ENCODE measurements at places on chromosomes 7 and 10. TPM values are rescaled to one million over a fixed set of nuclear protein-coding genes. Genes with fewer than 3 reads are reported as not detected.
A peak's percentile ranks its signal among the peaks of the same experiment; 100 is the strongest.

DNA sequence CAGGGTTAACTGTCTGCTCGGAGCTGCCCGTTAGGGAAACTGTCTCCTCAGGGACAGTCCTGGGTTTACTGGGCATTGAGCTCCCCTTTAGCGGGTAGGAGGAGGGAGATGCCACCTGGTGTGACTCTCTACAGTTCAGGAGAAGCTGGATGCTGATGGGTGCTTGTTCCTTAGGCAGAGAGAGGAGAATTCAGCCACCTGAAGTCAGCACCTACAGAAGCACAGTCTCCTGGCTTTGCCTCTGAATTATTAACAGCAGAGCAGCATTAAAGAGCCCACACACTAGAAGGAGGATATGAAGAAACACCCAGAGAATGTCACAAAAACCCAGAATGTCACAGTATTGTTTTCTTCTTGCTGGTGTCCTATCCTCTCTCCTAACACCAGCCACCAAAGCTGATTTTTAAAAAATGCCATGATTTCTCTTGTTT is 696 bp downstream of the GIMAP4 start:
- no peak for DNase-seq
- H3K27ac ChIP-seq = no peak overlapping the region
- no peaks in the 10 kb centered on the region for H3K36me3 ChIP-seq
- H3K4me3 ChIP-seq = no peak overlapping the region

DNA sequence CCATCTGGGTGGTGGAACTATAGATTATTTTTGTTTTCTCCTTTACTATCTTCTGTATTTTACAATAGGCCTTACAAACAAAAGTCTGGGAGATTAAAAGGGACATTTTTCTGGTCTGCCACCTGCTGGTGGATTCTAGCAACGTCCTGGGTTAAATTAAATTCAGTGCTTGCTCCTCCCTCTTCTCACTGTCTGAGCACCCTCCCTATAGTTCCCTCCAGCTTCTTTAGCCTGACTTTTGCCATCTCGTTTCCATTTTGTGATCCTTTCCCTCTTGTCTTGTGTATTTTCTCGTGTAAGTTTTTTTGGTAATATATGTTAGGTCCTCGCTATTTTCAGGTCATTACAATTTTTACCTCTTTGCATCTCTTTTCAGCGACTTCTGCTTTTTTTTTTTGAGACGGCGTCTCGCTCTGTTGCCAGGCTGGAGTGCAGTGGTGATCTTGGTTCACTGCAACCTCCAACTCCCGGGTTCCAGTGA is 16.1 kb downstream of the ANKRD16 start:
- H3K36me3 ChIP-seq = peaks cover 2% of the 10 kb centered on the region
- DNase-seq = peak; percentile 48
- H3K27ac ChIP-seq = no peak overlapping the region
- no peaks in the 10 kb centered on the region for H3K4me1 ChIP-seq

GRCh38 chr7:25765110-25765655 is 386.8 kb upstream of the NFE2L3 start:
- no peak overlapping the region for H3K27ac ChIP-seq
- H3K4me3 ChIP-seq = no peak overlapping the region
- no peaks in the 10 kb centered on the region for H3K36me3 ChIP-seq
- H3K4me1 ChIP-seq = no peaks in the 10 kb centered on the region
- no peak for DNase-seq
- no peaks in the 10 kb centered on the region for H3K27me3 ChIP-seq

GRCh38 chr7:131203291-131203976 is 124.2 kb upstream of the MKLN1 start:
- H3K4me3 ChIP-seq = no peak overlapping the region
- no peaks in the 10 kb centered on the region for H3K36me3 ChIP-seq
- no peak for DNase-seq
- no peaks in the 10 kb centered on the region for H3K4me1 ChIP-seq

DNA sequence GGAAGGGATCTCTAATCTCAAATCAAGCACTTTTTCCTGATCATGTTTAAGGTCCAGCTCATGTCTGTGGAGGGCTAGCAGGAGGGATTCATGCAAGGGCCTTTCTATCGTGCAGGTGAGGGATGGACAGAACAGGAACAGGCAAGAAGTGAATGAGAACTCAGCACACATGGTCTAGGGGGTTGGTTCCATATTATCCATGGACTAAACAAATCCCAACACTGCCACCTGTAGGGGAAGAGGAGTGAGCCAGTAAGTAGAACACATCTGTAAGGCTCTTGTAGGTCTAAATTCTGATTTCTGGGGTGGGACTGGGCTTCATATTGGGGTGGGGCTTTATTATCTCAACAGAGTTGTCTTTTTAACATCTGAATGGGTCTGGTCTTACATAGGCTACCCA is 138.0 kb upstream of the TARP start:
- H3K27me3 ChIP-seq = 0 out of 2 replicates have a peak, but pooled peaks cover 4% of the 10 kb centered on the region
- H3K36me3 ChIP-seq = no peaks in the 10 kb centered on the region
- H3K27ac ChIP-seq = no peak overlapping the region

DNA sequence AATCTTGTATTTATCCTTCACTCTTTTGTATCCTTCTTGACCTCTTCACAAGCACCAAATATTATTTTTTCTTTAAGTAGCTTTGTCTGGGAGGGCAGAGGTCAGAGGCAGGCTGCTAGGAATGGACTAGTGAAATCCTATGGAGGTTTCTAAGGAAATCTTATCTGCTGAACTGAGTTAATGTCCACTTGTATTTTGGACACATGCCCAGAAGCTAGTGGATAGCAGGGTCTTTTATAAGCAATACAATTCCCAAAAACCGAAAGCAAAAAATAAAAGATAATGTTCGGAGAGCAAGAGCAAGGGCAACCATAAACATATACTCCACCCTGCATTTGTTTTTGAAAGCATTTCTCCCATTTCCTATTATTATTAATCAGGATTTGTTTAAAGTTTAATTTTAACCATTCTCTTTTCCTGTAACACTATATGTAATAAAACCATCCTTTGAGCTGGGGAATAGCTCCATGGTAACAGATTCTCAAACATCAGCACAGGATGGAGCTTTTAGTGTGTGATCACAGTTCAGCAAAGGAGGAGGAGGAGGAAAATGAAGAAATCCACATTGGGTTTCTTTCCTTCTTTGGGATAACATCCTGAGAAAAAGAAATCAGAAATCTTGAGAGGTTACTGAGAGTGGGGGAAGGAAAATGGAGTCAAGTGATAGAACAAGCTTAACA is 328.2 kb upstream of the LRRN3 start:
- DNase-seq = no peak
- no peak overlapping the region for H3K27ac ChIP-seq
- H3K27me3 ChIP-seq = no peaks in the 10 kb centered on the region
- H3K36me3 ChIP-seq = no peaks in the 10 kb centered on the region
- no peak overlapping the region for H3K4me3 ChIP-seq
- no peaks in the 10 kb centered on the region for H3K4me1 ChIP-seq

DNA sequence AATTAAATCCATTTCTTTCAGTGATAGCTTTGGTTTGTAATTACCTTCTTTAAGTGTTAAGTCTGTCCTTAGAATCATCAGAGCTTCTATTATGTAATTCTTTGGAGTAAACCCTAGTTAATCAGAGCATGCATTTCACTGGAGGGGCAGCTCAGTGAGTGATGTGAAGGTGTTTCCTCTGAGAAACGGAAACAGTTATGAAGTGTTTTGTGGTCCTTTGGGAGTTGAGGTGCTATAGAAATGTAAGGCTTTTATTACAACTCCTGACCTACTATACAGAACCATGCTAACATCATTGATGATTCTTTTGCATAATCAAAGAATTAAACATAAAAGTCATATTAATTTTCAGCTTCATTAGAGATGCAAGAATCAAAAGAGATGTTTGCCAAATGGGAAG is 141.5 kb downstream of the EXOC4 start:
- H3K4me1 ChIP-seq = no peaks in the 10 kb centered on the region
- DNase-seq = no peak
- H3K27me3 ChIP-seq = no peaks in the 10 kb centered on the region
- no peaks in the 10 kb centered on the region for H3K36me3 ChIP-seq
- H3K27ac ChIP-seq = no peak overlapping the region

GRCh38 chr7:15345216-15345615 is 216.6 kb downstream of the AGMO start:
- H3K27me3 ChIP-seq = no peaks in the 10 kb centered on the region
- no peaks in the 10 kb centered on the region for H3K36me3 ChIP-seq
- no peak overlapping the region for H3K27ac ChIP-seq
- DNase-seq = no peak

DNA sequence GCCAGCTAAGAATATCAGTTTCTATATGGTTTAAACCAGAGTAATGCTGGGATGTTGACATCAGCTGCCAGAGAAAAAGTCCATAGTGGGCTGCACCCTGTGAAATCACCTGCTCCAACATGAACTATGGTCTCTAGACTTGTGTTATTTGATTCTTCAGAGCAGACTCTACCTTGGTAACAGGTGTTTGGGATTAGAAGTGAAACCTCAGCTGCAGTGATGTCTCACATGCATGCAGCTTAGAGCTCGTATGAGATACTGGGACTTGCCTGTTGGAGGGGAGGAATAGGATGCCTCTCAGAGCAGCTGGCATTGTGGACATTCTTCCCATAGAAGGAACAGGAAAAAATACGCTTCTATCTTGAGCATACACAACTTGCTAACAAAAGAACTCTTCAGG is 287.1 kb upstream of the CSTF2T start:
- H3K27me3 ChIP-seq = no peaks in the 10 kb centered on the region
- H3K27ac ChIP-seq = no peak overlapping the region
- DNase-seq = no peak

DNA sequence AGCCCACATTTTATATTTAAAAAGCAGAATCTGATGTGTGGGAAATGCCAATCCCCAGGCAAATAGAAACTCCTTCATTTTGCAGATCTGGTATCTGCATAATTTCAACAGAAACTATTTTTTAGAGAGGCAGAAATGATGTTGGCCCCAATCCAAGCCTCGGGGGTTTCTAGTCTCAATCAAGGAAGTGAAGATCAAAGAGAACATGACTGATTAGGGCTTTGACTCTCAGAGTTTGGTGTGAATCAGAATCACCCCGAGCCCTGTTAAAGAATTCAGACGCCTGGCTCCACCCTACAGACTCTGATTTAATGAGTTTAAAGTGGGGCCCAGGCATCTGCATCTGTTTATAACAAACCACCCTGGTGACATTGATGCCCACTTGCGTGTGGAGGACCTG is 36.7 kb upstream of the UBE2H start:
- no peaks in the 10 kb centered on the region for H3K36me3 ChIP-seq
- H3K27me3 ChIP-seq = no peaks in the 10 kb centered on the region
- H3K27ac ChIP-seq = no peak overlapping the region
- H3K4me3 ChIP-seq = no peak overlapping the region

GRCh38 chr10:89426230-89426868 is 12.0 kb downstream of the IFIT5 start:
- no peaks in the 10 kb centered on the region for H3K36me3 ChIP-seq
- no peak overlapping the region for H3K27ac ChIP-seq
- no peaks in the 10 kb centered on the region for H3K4me1 ChIP-seq
- H3K27me3 ChIP-seq = no peaks in the 10 kb centered on the region

DNA sequence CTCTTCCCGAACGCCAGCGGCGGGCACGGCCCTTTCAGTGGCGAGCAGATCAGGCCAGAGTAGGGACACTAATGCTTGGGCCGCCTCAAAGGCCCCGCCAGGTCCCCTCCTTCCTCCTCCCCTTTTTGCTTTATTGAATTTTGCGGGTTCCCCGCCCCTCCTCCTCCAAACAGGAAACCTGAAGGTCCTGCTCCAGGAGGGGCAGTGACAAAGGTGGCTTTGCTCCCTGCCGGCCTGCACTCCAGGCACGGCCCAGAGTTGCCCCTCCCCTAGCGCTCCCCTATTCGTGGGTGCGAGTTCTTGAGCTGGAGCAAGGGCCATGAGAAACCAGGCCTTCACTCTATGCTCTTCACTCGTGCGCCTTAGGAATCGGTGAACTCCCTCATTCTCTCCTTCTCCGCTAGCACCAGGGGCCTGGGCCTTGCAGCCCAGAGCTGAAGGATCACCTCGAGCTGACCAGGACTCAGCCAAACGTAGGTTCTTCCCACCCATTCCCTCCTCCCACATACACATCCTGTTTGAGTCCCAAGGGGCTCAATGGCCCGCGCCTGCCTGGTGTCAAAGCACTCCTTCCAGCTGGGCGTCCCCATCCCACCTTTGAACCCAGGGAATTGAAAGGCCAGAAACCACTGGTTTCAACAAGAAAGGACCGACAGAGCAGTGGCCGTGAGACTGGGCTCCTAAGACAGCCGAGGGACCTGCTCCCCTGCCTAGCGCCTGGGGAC is 619 bp upstream of the HOXA6 start:
- DNase-seq = no peak
- no peaks in the 10 kb centered on the region for H3K36me3 ChIP-seq
- H3K4me1 ChIP-seq = peaks cover 22% of the 10 kb centered on the region
- H3K27ac ChIP-seq = peak overlapping the region; percentile 24
- H3K27me3 ChIP-seq = no peaks in the 10 kb centered on the region

DNA sequence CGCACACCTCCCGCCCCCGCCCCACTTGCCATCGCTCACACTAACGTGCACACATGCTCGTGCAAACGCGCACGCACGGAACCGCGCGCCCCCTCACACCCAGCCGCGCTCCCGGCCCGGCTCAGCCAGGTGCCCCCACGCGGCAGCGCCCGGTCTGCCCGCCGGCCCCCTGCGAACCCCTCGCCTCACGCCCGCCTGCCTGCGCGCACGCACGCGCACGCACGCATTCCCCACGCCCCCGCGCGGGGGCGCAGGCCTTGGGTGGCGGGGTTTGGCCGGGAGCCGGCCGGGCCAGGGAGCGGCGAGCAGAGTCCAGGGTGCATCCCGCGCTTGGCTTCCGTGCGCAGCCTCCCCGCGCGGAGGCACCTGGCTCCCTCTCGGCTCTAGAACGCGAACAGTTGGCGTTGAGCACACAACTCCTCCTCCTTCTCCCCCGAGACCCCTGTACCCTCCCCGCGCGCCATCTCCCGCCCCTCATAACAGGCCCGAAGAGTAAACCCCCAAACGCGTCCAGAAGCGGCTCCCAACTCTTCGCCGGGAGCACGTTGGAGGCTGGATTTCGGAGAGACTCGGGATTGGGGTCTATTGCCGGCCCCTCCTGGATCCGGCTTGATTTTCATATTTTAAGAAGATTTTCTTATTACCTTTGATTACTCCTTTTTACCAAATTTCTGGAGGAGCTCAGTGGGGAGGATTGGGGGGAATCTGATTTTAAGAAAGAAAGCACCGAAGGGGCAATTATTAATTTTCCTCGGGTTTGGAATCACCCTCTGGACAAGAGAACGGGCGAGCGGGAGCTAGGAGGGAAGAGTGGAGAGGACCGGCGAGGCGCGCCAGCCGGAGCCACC is 527 bp upstream of the SORCS3 start:
- no peak overlapping the region for H3K4me3 ChIP-seq
- peaks cover 18% of the 10 kb centered on the region for H3K27me3 ChIP-seq
- no peaks in the 10 kb centered on the region for H3K36me3 ChIP-seq
- no peak overlapping the region for H3K27ac ChIP-seq
- no peaks in the 10 kb centered on the region for H3K4me1 ChIP-seq

- H3K27ac ChIP-seq = no peak overlapping the region
- peaks cover 2% of the 10 kb centered on the region for H3K4me1 ChIP-seq
- no peaks in the 10 kb centered on the region for H3K36me3 ChIP-seq
- DNase-seq = no peak
- H3K27me3 ChIP-seq = no peaks in the 10 kb centered on the region
Observed at GRCh38 chr7:46028246-46028645, 107.2 kb upstream of the IGFBP3 start.

- no peaks in the 10 kb centered on the region for H3K4me1 ChIP-seq
- no peaks in the 10 kb centered on the region for H3K27me3 ChIP-seq
- DNase-seq = peak; percentile 12
- no peaks in the 10 kb centered on the region for H3K36me3 ChIP-seq
Observed at GRCh38 chr7:32347244-32347828, 142.8 kb downstream of the LSM5 start.

Gene MMRN2
- total RNA-seq = 1.0 TPM

Gene CCDC3
- total RNA-seq = 0.10 TPM

Gene MYO1G
- total RNA-seq = 0.41 TPM

Gene PDCD4
- 33.6 TPM for total RNA-seq

Gene GHRHR
- not detected for total RNA-seq

Gene CTAGE4
- total RNA-seq = 5.9 TPM

Gene ASAH2
- total RNA-seq = 6.5 TPM

Gene TSPAN12
- 1.4 TPM for total RNA-seq

Gene CRHR2
- total RNA-seq = not detected

All from Panc1 (cell line).